ENCODE measurements at places on chromosomes 3 and 15. TPM values are rescaled to one million over a fixed set of nuclear protein-coding genes. Genes with fewer than 3 reads are reported as not detected.

GRCh38 chr3:32623532-32623931, 52.9 kb upstream of the DYNC1LI1 start:
- H3K4me1 ChIP-seq, result no peaks in the 10 kb centered on the region
- peaks cover 9% of the 10 kb centered on the region for H3K27me3 ChIP-seq
- no peak overlapping the region for H3K27ac ChIP-seq
- no peak for DNase-seq
- no peak overlapping the region for H3K4me3 ChIP-seq

GRCh38 chr3:184439096-184439495, 59.2 kb downstream of the CHRD start:
- H3K27me3 ChIP-seq, result peaks cover 3% of the 10 kb centered on the region
- H3K4me1 ChIP-seq, result peaks cover 6% of the 10 kb centered on the region
- DNase-seq, result no peak
- no peak overlapping the region for H3K4me3 ChIP-seq
- H3K36me3 ChIP-seq, result no peaks in the 10 kb centered on the region

PLA2G4E gene
- not detected for total RNA-seq

- no peaks in the 10 kb centered on the region for H3K36me3 ChIP-seq
- no peaks in the 10 kb centered on the region for H3K4me1 ChIP-seq
- no peak for DNase-seq
- no peaks in the 10 kb centered on the region for H3K27me3 ChIP-seq
- H3K4me3 ChIP-seq, result no peak overlapping the region
Observed at GRCh38 chr3:161199926-161200325, 21.2 kb upstream of the NMD3 start.

- H3K4me1 ChIP-seq, result peaks cover 14% of the 10 kb centered on the region
- no peak overlapping the region for H3K27ac ChIP-seq
- H3K27me3 ChIP-seq, result no peaks in the 10 kb centered on the region
- no peak overlapping the region for H3K4me3 ChIP-seq
- no peak for DNase-seq
Observed at GRCh38 chr3:55895897-55896566, 408.9 kb upstream of the WNT5A start.

DNA sequence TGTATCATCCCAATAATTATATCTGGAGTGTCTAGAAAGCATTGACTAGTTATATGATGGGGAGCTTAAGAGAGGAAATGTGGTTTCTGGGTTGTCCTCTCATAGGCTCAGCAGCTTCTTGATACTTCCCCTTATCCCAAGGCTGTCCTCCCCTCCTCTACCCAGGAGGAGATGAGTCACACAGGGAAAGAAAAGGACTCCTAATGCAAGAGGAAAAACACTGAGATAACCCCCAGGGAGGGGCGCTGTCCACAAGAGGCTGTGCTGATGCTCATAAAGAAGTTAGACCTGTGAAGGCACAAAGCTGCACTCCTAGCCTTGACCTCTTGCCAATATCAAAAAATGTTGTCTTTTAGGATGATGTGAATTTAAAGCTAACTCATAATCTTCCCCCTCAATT, 28.8 kb upstream of the GYG1 start:
- no peaks in the 10 kb centered on the region for H3K27me3 ChIP-seq
- peaks cover 2% of the 10 kb centered on the region for H3K4me1 ChIP-seq
- H3K36me3 ChIP-seq, result no peaks in the 10 kb centered on the region
- DNase-seq, result peak; percentile 86

- no peak overlapping the region for H3K27ac ChIP-seq
- no peaks in the 10 kb centered on the region for H3K36me3 ChIP-seq
- H3K4me1 ChIP-seq, result peaks cover 3% of the 10 kb centered on the region
- H3K27me3 ChIP-seq, result no peaks in the 10 kb centered on the region
Observed at GRCh38 chr15:77599357-77599756, 33.4 kb downstream of the LINGO1 start.

CFAP44 gene
- total RNA-seq, result 3.3 TPM

DNA sequence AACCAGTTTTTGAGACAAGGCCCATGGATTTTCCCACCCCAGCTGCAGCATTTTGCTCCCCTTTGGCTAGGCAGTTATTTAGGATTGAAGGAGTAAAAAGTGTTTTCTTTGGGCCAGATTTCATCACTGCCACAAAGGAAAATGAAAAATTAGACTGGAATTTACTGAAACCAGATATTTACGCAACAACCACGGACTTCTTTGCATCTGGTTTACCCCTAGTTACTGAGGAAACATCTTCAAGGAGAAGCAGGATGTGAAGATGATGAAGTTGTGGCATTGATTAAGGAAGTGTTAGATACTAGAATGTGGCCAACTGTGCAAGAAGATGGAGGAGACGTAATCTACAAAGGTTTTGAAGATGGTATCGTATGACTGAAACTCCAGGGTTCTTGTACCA, 165.2 kb upstream of the MYRIP start:
- DNase-seq, result no peak
- H3K4me3 ChIP-seq, result no peak overlapping the region
- peaks cover 15% of the 10 kb centered on the region for H3K4me1 ChIP-seq
- no peak overlapping the region for H3K27ac ChIP-seq
- H3K36me3 ChIP-seq, result no peaks in the 10 kb centered on the region

- no peak overlapping the region for H3K4me3 ChIP-seq
- H3K4me1 ChIP-seq, result no peaks in the 10 kb centered on the region
- no peak overlapping the region for H3K27ac ChIP-seq
- no peaks in the 10 kb centered on the region for H3K27me3 ChIP-seq
- no peaks in the 10 kb centered on the region for H3K36me3 ChIP-seq
Observed at GRCh38 chr3:141646760-141647561, 91.1 kb upstream of the RNF7 start.

MORC1 gene
- total RNA-seq, result not detected

- H3K27me3 ChIP-seq, result no peaks in the 10 kb centered on the region
- DNase-seq, result no peak
- no peak overlapping the region for H3K27ac ChIP-seq
- no peak overlapping the region for H3K4me3 ChIP-seq
Observed at GRCh38 chr15:69612112-69612511, 159.5 kb downstream of the RPLP1 start.

DNA sequence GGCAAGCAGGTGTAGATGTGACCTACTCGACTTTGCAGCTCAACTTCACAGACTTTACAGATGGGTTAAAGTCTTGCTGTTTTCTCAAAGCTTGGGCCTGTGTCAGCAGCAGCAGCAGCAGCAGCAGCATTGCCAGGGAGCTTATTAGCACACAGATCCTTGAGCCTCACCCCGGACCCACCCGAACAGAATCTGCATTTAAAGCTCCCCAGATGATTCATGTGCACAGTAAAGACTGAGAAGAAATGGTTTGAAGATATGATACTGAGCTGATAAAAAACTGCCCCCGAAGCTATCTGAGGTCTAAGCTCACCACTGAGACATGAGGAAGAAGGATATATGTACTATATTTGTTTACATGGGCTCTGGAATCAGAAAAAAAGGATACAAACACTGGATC, 231.7 kb downstream of the ARPP21 start:
- no peak overlapping the region for H3K4me3 ChIP-seq
- H3K4me1 ChIP-seq, result no peaks in the 10 kb centered on the region
- DNase-seq, result no peak
- no peaks in the 10 kb centered on the region for H3K36me3 ChIP-seq
- no peak overlapping the region for H3K27ac ChIP-seq

- no peaks in the 10 kb centered on the region for H3K27me3 ChIP-seq
- H3K4me3 ChIP-seq, result no peak overlapping the region
- no peak overlapping the region for H3K27ac ChIP-seq
Observed at GRCh38 chr3:118116991-118117390, 917.7 kb downstream of the IGSF11 start.

WWTR1 gene
- total RNA-seq, result 262 TPM

EEF1AKMT4 gene
- total RNA-seq, result 3.4 TPM

All from endothelial cell of umbilical vein (primary cell).